ENCODE measurements at places on chromosomes 3 and 15.

DNA sequence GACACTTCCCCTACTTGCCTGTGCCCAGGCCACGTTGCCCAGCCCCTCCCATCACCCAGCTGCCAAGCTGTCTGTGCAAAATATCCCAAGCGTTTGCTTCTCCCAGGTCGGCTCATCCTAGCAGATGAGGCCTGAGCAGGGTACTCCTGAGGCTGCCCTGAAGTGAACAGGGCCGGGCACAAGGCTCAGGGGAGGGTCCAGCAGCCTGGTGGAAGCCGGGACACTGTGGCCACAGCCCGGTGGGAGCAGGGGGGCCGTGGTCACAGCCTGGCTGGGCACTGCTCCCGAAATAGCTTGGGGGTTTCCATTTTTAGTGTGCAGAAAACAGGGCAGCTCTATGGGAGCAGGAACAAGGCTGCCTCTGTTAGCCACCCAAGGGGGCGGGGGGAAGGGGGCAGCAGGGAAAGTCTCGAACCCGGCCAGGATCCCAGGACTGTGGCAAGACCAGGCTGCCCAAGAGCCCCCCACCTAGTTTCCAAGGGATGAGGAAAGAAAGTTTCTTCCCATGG, 3.4 kb downstream of the PLXNB1 start:
- no peak for DNase-seq

DNA sequence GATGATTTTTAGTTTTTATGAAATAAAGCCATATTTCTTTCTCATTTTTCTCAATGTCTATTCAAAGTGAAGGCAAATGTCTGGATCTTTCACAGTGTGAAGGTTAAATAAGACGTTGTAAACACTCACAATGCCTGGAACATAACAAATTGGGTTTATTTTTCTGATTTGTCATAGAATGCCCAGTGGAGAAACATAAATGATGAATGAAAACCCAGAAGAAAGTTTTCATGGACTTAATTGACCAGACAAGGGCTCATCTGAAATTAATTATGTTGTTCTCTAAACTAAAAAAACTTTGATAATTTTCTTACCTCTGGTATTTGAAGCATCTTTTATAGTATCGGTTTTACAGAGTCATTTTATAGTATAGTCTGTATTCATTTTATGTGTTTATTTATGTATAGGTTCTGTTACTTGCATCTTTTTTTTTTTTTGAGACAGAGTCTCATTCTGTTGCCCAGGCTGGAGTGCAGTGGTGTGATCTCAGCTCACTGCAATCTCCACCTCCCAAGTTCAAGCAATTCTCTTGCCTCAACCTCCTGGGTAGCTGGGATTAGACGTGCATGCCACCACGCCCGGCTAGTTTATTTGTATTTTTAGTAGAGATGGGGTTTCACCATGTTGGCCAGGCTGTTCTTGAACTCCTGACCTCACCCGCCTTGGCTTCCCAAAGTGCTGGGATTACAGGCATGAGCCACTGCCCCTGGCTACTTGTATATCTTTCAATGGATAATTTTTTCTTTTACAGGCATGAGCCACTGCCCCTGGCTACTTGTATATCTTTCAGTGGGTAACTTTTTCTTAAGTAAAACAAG, 15.1 kb upstream of the BNIP2 start:
- DNase-seq = no peak

GRCh38 chr15:55743729-55744655, 1.0 kb upstream of the PRTG start:
- no peak for DNase-seq

- DNase-seq = no peak
These were observed 19.5 kb upstream of the CAV3 start for GRCh38 chr3:8713901-8714759.

GRCh38 chr15:78691851-78692421, 50.9 kb upstream of the CHRNB4 start:
- peak; percentile 80 for DNase-seq

DNA sequence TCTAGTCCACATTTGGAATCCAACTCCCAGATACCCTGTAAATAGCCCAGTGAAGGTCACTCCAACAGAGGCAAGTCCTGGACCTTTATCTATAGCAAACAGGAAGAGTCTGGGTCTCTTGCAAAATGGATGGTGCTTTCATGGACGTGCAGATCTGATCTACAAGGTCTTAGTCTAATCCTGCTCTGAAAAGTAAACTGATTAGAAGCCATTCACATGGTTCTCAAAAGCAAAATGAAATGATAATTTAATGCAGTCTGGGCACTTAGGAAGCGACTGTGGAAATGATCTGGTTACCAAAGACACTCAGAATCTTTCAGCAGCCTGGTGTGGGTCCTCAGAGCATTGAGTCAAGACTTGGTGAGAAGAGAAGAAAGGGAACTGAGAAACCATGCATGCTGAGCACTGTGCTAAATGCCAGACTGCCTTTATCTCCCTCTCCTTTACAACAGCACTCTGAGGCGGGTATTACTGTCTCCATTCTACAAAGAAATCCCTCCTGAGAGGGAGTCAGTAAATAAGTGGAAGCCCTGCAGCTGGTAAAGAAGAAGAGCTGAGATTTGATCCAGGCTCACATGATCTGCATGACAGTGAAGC, 29.0 kb downstream of the AQP9 start:
- DNase-seq = no peak

DNA sequence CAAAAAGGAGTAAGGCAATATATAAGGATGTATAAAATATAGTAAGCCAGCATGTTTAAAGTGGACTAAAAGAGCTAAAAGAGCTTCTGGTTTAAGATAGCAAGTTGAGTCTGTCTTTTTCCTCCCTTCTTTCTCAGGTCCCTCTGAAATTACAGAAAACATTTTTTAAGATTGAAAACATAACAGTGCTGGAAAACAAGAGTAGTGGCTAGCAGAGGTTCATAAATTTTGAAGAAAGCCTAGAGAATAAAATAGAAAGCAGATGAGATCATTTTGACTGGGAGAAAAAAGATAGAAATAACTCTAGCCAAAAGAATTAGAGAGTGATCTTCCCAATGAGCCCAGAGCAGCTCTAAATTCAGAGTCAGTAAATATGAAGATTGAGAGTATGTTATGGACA, 41.9 kb downstream of the ATP8B4 start:
- DNase-seq = no peak

DNA sequence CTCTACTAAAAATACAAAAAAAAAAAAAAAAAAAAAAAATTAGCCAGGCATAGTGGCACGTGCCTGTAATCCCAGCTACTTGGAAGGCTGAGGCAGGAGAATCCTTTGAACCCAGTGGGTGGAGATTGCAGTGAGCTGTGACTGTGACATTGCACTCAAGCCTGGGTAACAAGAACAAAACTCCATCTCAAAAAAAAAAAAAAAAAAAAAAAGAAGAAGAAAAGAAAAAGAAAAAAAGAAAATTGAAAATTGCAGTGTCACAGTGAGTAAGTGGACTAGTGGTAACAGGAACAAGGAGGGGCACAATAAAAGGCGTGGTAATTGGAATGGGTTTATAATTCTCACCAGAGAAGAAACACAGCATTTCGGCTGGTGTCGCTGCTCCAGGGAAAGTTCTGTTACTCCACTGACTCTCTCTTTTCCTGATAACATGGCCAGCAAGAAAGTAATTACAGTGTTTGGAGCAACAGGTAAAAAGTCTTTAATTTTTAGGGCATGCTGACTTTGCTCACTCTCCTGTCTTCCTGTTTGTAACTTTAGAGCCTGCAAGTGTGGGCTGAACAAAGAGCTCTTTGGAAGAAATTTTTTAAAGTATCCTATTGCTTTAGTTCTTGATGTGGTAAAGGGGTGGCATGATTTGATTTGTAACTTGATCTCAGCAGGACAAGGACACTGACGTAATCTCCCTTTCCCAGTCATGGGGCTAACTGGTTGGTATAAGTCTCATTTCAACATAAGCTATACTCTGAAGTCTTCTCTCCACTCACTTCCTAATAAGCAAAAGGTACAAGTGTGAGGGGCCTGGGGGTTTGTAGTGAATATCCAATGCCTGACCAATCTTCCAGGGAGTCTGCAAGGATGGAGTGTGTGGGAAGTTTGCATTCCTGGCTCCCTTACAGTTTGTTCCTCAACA, 22.1 kb upstream of the TRA2B start:
- peak; percentile 37 for DNase-seq

DNA sequence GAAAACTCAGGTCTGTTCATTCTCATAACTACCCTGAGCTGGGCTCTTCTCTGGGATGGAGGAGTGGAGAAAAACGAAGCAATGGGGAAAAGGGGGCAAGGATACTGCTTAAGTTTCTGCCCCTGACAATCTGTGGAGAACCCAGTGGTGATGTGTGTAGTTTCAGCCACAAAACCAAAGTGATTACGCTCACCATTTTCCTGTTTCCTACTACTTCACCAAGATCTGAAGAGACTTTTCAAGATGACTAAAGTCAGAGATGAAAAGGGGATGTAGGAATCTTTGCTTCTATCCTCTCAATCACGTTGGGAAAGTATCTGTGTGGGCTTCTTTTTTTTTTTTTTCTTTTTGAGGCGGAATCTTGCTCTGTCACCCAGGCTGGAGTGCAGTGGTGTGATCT, 8.3 kb upstream of the UBE2E1 start:
- DNase-seq = no peak

Data from kidney tubule cell (primary cell).